ENCODE measurements at places on chromosomes 3 and 15.

DNA sequence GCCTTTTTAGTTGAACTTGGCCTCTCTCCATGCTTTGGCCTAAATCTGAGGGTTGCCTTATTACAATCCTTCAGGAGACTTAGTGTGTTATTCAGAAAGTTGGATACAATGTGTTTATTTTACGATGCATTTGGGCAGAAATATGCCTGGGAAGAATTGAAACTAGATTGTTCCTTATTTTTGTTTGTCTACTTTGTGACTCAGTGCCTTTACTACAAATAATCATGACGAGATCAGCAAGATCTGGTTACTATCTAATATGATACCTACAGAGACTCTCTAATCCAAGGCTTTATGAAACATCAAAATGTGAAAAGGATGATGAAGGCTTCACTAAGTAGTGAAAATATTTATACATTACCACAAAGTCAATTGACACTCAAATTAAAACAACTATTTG, 82.2 kb downstream of the RBMS3 start:
- no peak for DNase-seq

GRCh38 chr3:127888156-127888555, 26.9 kb upstream of the KBTBD12 start:
- no peak for DNase-seq

- DNase-seq, result peak; percentile 23
Observed at GRCh38 chr15:70492240-70493177, 270.8 kb downstream of the UACA start.

DNA sequence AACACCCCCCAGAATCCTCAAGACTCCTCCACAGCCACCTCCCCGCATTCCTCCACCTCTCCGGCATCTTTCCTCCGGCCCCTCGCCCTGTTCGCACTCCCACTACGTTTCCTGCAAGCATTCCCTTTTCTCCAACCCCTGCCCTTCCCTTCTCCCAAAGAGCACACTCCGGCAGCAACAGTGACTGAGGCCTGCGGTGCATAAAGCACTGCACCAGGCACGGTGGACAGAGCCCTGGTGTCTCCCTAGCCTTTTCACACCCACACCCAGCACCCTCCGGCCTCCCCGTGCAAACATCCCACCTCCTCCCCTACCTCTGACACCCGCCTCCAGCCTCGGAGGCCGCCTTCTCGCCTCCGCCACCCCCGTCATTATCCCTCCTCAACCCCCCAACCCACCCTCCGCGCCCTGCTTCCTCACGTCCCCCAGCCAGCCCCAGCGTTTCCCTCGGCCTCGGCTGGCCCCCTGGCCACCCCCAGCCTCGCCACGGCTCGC, 577 bp downstream of the ZNF148 start:
- peak; percentile 49 for DNase-seq

- DNase-seq, result no peak
Observed at GRCh38 chr3:4988983-4989834, 10.0 kb downstream of the BHLHE40 start.

- DNase-seq, result no peak
Observed at GRCh38 chr15:68283401-68283800, 5.9 kb downstream of the FEM1B start.

- DNase-seq, result no peak
Observed at GRCh38 chr3:178845420-178846118, 226.0 kb downstream of the ZMAT3 start.

GRCh38 chr3:145902166-145902565, 258.8 kb downstream of the PLOD2 start:
- no peak for DNase-seq

DNA sequence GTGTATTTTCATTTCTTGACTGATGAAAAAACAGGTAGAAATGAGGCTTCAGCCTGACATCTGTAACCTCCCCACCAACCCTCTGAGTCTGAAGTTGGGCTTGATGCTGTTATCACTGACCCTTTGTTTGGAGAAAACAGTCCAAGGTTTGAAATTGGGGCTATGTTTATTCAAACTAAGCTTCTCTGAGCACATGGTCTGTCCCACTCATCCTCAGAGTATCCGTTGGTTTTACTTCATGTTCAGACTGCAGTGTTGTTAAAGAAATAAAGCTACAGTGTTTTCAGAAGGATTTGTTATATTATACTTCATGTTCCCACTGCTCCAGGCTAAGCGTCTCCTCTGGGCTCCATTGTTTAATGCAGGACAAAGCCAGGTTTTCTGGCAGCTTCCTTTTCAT, 6.0 kb downstream of the MAPKBP1 start:
- no peak for DNase-seq

DNA sequence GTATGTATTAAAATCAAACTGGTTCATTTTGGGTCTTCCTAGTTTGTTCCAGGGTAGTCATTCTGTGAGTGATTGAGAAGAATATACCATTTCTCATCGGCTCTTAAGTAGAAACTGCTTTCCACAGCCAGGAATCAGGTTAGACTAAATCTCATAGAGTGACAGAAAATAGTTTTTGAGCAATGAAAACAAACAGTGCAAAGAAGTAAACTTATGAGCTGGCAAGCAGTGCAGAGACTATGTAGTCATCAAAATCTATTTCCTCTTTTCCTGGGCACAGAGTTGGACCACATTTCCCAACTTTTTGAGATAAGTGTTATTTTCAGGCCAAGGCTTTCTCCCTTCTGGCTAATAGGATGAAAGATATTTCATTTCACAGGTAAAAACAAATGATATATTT, 66.5 kb downstream of the UBE3A start:
- no peak for DNase-seq

GRCh38 chr3:106381939-106382335, 513.1 kb upstream of the CBLB start:
- no peak for DNase-seq

GRCh38 chr3:78906245-78906644, 861.6 kb downstream of the ROBO1 start:
- no peak for DNase-seq

GRCh38 chr15:100043068-100043641, 298.6 kb downstream of the ADAMTS17 start:
- no peak for DNase-seq

GRCh38 chr3:16671690-16672089, 66.5 kb upstream of the DAZL start:
- DNase-seq, result no peak

DNA sequence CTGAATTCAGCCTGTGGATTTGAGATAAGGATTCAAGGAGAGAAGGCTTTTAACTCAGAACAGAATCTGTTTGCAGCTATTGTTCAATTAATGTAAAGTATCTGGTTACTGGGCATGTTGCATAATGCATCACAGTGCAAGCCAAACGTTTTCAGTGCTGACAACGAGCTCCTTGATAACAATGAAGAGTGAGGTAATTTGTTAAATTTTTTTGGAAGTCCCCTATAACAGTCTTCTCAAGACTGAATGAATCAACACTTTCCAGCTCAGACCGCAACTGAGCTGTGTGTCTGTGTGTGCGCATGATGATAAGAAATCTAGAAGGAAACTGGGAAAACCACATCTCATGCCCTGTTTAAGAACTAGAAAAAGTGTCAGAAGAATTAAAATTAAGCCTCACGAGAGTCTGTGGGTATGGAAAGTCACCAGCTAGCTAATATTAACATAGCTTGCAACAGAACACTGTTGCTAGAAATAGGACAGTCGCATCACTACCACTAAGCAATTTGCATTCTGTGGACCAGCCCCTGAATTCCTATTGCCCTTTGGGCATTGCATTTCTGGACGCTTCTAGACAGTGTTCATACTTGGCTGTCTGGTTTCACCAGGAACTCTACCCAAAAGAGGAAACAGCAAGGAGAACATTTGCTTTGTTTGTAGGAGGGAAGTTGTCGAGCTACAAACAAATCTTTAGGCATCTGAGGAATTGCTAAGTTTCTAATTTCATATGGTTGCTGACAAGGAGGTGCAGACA, 43.7 kb upstream of the ATP2C1 start:
- no peak for DNase-seq

DNA sequence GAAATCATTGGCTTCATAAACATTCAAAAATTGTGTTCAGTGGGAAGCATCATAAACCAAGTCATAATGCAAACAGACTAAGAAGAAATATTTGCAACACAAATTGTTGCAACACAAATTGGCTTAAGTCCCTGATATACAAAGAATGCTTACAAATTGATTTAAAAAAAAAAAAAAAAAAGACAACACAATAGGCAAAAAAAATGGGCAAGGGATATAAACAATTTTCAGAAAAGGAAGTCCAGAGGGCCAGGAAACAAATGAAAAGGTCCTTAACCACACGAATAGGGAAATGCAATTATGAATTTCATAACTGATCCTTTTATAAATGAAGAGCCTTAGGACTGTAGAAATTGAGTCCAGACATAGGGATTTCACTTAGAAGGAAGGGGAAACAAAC, 98.9 kb downstream of the LRRK1 start:
- no peak for DNase-seq

DNA sequence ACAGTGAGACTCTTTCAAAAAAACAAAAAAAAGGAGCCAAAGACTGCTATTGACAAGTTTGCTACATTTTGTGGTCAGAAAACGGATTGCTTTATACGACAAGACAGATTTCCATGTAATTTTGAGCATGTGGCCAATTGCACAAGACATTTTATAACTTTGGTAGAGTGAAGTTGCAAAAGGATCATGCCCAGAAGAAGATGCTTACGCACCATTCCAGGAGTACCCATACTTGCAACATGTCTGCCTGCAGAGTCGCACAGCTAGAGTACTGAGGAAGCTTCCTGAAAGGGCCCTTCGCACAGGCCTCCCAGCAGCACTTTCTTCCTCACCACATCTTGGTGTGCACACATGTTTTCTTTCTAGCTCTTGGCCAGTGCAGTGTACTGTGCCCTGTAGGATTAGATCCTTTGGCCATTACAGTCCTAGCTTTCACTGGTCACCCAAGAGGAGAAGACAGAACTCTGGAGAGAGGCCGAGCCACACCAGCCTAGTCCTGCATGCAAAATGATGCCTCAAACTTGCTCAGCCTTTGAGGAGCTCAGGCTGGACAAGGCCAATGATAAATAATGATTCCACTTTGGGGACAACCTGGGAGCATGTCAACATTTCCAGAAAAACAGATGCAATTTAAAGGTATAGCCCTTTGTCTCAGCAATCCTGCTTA, 11.7 kb downstream of the CHDH start:
- no peak for DNase-seq

- DNase-seq, result peak; percentile 61
Observed at GRCh38 chr15:90099868-90100831, 2.1 kb downstream of the IDH2 start.

GRCh38 chr3:112307557-112307956, 13.5 kb upstream of the SLC9C1 start:
- no peak for DNase-seq

GRCh38 chr3:129592381-129593131, 13.9 kb downstream of the PLXND1 start:
- no peak for DNase-seq

GRCh38 chr15:33021806-33022389, 172.6 kb downstream of the FMN1 start:
- no peak for DNase-seq

DNA sequence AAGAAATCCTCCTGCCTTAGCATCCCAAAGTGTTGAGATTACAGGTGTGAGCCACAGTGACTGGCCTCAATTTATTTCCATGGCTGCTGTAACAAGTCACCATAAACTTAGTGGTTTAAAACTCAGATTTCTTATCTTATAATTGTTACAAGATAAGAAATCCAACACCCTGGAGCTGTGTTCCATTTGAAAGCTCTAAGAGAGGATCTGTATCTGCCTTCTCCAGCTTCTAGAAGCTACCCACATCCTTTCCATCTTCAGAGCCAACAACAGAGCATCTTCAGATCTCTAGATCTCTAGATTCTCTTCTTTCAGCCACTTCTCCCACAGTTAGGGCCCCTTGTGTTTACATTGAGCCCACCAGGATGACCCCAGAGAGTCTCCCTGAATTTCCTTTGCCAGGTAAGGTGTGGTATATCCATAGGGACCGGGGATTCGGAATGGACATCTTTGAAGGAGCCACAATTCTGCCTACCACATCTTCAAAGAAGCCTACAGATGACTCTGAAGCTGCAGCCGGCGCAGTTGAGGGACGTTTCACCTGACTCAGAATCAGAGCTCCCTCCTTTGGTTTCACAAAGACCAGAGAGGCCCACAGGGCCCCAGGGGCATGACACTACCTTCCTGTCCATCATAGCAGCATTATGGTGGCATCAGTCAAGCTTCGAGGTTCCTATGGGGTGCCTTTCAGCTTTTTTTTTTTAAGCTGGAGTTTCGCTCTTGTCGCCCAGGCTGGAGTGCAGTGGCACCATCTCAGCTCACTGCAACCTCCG, 87.0 kb upstream of the IGF1R start:
- DNase-seq, result no peak

- no peak for DNase-seq
Observed at GRCh38 chr3:129409541-129409940, 18.9 kb downstream of the EFCAB12 start.

GRCh38 chr15:64233299-64233698, 70.5 kb upstream of the PPIB start:
- DNase-seq, result no peak

- DNase-seq, result no peak
Observed at GRCh38 chr3:40336511-40337135, 27.1 kb downstream of the EIF1B start.

DNA sequence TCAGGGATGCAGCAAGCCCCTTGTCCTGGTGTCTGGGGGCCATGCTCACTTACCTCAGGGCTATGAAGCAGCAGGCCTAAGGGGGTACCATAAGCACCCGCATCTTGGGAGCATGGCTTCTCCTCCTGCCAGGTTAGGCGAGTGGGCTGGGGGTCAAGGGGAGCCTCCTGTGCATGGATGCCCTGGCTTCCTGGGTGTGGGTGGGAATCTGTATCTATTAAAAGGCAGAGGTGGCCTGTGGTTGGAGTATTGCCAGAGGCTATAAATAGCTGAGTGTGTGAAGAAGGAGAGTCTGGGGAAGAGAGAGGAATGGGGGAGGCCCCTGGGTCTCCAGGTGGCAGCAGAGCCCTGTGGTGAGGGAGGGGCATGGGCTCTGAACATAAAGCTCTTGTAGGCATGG, 19.5 kb downstream of the ACVR2B start:
- DNase-seq, result no peak

DNA sequence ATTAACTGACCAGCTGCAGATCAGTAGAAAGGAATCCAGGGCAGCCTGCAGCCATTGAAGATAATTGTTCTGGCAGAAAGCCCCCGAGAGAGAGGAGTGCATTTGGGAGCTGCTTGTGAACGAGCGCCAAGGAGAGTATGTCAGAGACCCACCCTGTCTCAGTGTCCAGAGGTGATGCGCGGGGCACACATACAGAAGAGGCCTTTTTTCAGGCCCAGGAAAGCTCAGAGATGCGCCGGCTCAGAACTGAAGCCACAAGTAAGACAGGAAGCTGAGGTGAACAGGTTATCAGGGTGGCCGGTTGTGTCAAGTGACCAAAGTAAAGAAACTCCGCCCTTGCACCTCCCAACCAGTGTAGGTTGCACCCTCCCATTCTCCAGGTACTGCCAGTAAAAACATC, 59.8 kb upstream of the HEG1 start:
- no peak for DNase-seq

DNA sequence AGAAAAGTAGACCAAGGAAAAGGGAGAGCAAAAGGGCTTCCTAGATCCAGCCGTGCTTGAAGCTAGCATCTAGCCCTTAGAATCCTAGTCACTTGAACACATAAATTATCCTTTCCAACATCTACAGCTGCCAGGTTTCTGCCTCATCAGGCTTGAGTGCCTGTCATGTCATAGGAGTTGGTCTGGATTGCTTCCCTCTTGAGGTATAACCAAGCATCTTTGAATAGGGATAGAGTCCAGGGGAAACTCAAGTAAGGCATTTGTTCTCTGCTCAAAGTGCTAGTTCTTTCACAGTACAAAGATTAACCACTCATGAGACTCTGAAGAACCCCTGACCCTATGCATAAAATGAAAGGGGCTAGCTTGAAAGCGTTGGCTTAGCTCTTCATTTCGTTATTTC, 72.3 kb downstream of the SLCO3A1 start:
- no peak for DNase-seq

- DNase-seq, result no peak
Observed at GRCh38 chr3:72768936-72769335, 79.3 kb downstream of the SHQ1 start.

Data from anterior cingulate cortex (tissue), 58 donors.